A673 (cell line): ENCODE measurements at places on chromosomes 4 and X. TPM values are rescaled to one million over a fixed set of nuclear protein-coding genes. Genes with fewer than 3 reads are reported as not detected.

GRCh38 chr4:76430519-76431388 lies 4.3 kb upstream of the SHROOM3 start:
- no peak overlapping the region for H3K27ac ChIP-seq
- peak; percentile 59 for DNase-seq
- H3K36me3 ChIP-seq: no peaks in the 10 kb centered on the region
- no peaks in the 10 kb centered on the region for H3K27me3 ChIP-seq

- no peaks in the 10 kb centered on the region for H3K27me3 ChIP-seq
- H3K4me1 ChIP-seq: peaks cover 26% of the 10 kb centered on the region
- H3K36me3 ChIP-seq: peaks cover 60% of the 10 kb centered on the region
- peak; percentile 45 for DNase-seq
- H3K4me3 ChIP-seq: no peak overlapping the region
These were observed 56.2 kb downstream of the CLDN22 start for GRCh38 chr4:183263787-183264386.

- H3K4me1 ChIP-seq: no peaks in the 10 kb centered on the region
- H3K4me3 ChIP-seq: no peak overlapping the region
- H3K27ac ChIP-seq: no peak overlapping the region
These were observed 46.3 kb upstream of the LEF1 start for GRCh38 chr4:108215055-108215454.

DNA sequence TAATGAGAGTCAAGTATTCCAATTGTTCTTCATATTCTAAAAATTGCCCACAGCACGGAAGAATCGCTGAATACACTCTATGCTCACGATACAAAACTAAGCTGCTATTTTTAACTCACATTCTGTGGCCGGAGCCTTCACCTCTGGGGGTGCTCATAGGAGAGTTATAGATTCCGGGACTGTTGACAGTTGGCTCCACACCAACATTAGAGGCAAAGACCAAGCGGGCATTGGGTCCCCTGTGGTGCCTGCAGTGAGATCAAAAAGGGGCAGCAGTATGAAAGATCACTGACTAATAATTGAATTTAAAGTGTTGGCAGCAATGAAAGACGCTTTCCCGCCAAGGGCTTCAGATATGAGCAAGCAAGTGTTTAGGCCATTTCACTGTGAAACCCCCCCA lies 146.0 kb downstream of the TMEM144 start:
- no peak overlapping the region for H3K4me3 ChIP-seq
- no peaks in the 10 kb centered on the region for H3K4me1 ChIP-seq
- peaks cover 10% of the 10 kb centered on the region for H3K27me3 ChIP-seq
- H3K27ac ChIP-seq: no peak overlapping the region
- H3K36me3 ChIP-seq: no peaks in the 10 kb centered on the region

DNA sequence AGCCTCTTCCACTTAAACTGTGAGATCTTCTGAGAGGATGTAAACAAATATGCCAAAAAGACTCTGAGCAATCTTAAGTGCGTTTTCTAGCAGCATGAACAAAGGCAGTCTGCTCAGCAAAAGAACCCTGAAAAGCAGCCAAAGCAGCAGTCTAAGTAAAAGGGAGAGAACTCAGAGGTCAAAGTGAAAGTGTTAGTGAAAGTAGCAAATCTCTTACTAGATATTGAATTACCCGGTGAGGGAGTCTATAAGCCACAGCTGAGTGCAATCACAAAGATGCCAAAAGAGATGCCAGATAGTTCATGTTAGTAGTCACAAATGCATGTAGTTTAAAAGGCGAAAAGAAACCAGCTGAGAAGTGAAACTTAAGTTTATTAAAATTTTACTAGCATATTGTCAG lies 7.9 kb upstream of the GNRHR start:
- DNase-seq: no peak
- H3K27me3 ChIP-seq: no peaks in the 10 kb centered on the region
- H3K4me3 ChIP-seq: no peak overlapping the region
- no peak overlapping the region for H3K27ac ChIP-seq
- H3K4me1 ChIP-seq: no peaks in the 10 kb centered on the region

DNA sequence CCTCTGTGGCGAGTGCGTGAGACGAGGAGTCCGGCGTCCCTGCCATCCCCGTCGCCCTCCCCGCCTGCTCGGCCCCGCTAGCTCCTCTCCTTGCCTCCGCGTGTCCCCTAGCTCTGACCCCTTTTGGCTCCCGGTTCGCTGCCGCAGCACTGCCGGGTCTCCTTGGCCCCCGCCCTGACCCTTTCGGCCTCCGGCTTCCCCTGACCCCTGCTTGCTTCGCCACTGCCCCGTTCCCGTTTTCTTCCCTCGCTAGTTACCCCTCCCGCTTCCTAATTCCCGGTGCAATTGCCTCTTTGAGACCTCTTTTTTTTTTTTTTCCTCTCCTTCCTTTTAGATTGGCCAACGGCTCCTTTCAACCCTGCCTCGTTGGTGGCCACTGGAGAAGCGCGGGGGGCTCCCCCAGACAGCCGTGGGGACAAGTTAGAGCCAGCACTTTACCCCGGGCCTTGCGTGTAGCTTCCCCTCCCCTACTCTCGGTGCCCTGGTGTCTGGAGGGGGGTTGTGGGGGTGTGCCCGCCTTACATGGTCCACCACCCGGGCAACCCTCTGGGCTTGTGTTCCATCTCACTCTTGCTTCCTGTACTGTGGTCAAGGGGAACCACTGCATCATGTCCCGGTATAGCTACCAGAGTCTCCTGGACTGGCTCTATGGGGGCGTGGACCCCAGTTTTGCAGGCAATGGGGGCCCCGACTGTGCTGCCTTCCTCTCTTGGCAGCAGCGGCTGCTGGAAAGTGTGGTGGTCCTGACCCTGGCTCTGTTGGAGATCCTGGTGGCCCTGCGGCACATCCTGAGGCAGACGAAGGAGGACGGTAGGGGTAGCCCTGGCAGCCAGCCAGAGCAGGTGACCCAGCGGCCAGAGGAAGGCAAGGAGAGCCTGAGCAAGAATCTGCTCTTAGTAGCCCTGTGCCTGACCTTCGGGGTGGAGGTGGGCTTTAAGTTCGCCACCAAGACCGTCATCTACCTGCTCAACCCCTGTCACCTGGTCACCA lies 548 bp downstream of the TMEM164 start:
- peak overlapping the region; percentile 78 for H3K27ac ChIP-seq
- peak overlapping the region; percentile 58 for H3K4me3 ChIP-seq
- peak; percentile 11 for DNase-seq
- H3K27me3 ChIP-seq: no peaks in the 10 kb centered on the region
- H3K36me3 ChIP-seq: no peaks in the 10 kb centered on the region
- peaks cover 4% of the 10 kb centered on the region for H3K4me1 ChIP-seq

DNA sequence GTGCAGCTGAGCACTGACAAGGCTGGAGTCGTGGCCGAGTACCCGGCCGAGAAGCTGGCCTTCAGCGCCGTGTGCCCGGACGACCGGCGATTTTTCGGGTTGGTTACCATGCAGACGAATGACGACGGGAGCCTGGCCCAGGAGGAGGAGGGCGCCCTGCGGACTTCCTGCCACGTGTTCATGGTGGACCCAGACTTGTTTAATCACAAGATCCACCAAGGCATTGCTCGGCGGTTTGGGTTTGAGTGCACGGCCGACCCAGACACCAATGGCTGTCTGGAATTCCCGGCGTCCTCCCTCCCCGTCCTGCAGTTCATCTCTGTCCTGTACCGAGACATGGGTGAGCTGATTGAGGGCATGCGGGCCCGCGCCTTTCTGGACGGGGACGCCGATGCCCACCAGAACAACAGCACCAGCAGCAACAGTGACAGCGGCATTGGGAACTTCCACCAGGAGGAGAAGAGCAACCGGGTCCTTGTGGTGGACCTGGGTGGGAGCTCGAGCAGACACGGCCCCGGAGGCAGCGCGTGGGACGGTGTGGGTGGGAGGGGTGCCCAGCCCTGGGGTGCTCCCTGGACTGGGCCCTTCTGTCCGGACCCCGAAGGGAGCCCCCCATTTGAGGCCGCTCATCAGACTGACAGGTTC lies 24.3 kb downstream of the RGS12 start:
- H3K4me3 ChIP-seq: no peak overlapping the region
- no peaks in the 10 kb centered on the region for H3K27me3 ChIP-seq
- no peak overlapping the region for H3K27ac ChIP-seq
- peaks cover 23% of the 10 kb centered on the region for H3K4me1 ChIP-seq
- peaks cover 9% of the 10 kb centered on the region for H3K36me3 ChIP-seq

- no peak for DNase-seq
- H3K27ac ChIP-seq: no peak overlapping the region
- no peaks in the 10 kb centered on the region for H3K27me3 ChIP-seq
- no peaks in the 10 kb centered on the region for H3K4me1 ChIP-seq
- H3K36me3 ChIP-seq: no peaks in the 10 kb centered on the region
- H3K4me3 ChIP-seq: no peak overlapping the region
These were observed 38.9 kb downstream of the ANXA10 start for GRCh38 chr4:168131196-168131595.

DNA sequence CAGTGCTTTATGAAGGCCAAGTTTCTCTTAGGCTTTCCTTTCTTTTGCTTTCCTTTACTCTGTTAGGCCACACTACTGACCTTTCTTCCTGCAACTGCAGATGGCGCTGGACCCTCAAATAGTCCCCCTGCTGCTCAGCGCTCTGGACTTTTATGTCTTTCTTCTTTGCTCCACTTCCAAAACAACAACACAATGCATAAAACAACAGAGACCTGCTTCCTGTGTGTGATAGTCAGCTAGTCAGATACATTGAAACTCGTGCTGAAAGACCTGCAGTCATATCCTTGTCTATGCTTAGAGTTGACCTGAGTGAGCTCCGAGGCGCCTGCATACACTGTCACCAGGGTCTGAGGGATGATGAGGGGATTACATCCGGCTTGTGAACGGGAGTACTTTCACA lies 108.9 kb upstream of the TEX13D start:
- H3K27me3 ChIP-seq: no peaks in the 10 kb centered on the region
- H3K27ac ChIP-seq: no peak overlapping the region
- peaks cover 30% of the 10 kb centered on the region for H3K4me1 ChIP-seq
- DNase-seq: peak; percentile 57
- H3K4me3 ChIP-seq: no peak overlapping the region
- no peaks in the 10 kb centered on the region for H3K36me3 ChIP-seq

GRCh38 chr4:152009031-152009670 lies 248.3 kb upstream of the GATB start:
- H3K4me3 ChIP-seq: no peak overlapping the region
- DNase-seq: no peak
- H3K4me1 ChIP-seq: no peaks in the 10 kb centered on the region
- H3K27me3 ChIP-seq: no peaks in the 10 kb centered on the region
- H3K27ac ChIP-seq: no peak overlapping the region
- no peaks in the 10 kb centered on the region for H3K36me3 ChIP-seq

DNA sequence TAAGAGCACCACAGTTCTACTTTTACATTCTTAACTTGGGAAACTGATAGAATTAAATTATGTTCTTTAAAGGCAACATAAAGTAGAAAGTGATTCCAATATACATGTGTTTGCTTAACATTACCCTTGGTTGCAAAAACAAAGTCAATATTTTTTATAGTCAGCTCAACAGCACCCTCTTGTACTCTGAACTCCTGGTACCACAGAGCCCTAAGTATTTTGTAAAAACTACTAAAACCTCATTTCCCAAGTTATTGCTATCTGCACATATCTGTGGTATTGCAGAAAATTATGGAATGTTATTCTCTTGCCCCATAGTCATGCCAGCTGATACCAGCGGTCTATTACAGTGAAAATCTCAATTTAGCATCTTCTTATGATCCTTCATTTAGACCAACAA lies 2.9 kb downstream of the KIF4A start:
- H3K4me3 ChIP-seq: peak overlapping the region; percentile 59
- H3K36me3 ChIP-seq: peaks cover 4% of the 10 kb centered on the region
- H3K4me1 ChIP-seq: peaks cover 2% of the 10 kb centered on the region
- no peak overlapping the region for H3K27ac ChIP-seq

DNA sequence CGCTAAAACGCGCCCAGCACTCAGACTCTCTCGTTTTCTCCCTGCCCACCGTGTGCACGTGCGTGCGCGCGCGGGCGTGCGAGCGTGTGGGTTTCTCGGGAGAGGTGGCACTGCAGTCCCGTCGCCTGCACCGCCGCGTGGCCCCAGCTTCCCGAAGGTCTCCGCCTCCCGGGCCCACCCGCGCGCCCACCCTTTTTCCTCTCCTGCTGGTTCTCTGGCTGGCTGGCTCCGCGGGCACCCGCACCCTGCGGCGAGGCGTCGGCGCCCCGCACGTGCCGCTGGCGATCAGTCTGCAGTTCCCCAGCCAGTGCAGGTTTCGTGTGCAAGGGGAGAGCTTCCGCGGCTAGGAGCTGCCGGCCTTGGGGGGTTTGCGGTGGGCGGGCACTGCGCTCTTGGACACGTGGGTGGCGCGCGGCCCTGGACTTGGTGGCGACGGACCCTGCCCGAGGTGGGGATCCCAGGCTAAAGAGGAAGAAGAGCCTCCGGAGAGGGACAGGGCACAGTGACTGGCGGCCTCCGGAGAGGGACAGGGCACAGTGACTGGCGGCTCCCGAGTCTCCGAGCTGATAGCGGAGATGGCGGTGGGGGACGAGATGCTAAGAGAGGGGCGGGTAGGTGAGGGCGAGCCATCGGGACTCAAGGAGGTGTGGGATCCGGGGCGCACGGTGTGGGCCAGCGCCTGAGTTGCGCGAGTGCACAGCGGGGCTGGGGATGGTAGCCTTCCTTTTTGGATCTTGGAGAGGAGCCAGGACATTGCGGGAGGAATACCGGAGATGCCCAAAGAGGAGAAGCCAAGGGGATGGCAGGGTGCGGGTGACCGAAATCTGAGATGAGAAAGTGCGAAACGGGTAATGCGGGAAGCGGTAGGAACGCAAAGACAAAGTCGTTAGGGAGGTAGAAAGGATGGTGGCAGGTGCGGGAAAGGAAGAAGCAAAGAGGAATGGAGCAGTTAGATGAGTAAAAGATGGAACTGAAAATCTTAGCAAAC lies at the start of gene FAM184B:
Gene FAM184B (minus strand): TSS at position 322 of the 988 bp plus-strand sequence. CDS start 322 bp downstream, outside the sequence.
- H3K27ac ChIP-seq: no peak within 1 kb of the TSS
- peaks cover 14% of the 10 kb centered on the region for H3K4me1 ChIP-seq
- peaks cover 24% of the 10 kb centered on the region for H3K27me3 ChIP-seq
- peak; percentile 59 for DNase-seq
- H3K36me3 ChIP-seq: no peaks in the 10 kb centered on the region

- H3K4me1 ChIP-seq: peaks cover 4% of the 10 kb centered on the region
- DNase-seq: no peak
- no peak overlapping the region for H3K4me3 ChIP-seq
- no peaks in the 10 kb centered on the region for H3K27me3 ChIP-seq
These were observed 202.9 kb upstream of the NPY2R start for GRCh38 chr4:155005395-155006090.

- H3K36me3 ChIP-seq: no peaks in the 10 kb centered on the region
- H3K4me3 ChIP-seq: no peak overlapping the region
- no peaks in the 10 kb centered on the region for H3K27me3 ChIP-seq
- no peaks in the 10 kb centered on the region for H3K4me1 ChIP-seq
- DNase-seq: no peak
These were observed 93.8 kb upstream of the HELT start for GRCh38 chr4:184924516-184924915.

DNA sequence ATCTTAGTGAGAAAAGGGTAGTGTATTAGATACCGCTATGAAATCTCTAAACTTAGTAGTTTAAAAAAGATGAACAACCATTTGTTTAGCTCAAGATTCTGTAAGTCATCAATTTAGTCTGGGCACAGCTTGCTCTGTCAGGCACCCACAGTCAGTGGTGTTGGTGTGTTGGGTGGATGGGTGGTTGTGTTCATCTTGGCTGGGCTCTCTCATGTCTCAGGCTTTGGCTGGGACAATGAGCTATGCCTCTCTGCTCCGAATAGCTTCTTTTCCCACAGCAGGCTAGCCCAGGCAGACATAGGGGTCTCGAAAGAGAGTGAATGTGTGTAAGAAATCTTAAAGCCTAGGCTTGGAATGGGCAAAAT lies 127.0 kb upstream of the GATB start:
- no peaks in the 10 kb centered on the region for H3K27me3 ChIP-seq
- H3K4me1 ChIP-seq: no peaks in the 10 kb centered on the region
- H3K36me3 ChIP-seq: no peaks in the 10 kb centered on the region
- no peak overlapping the region for H3K4me3 ChIP-seq
- DNase-seq: no peak

Gene XAGE1B
- 77.5 and 114 TPM in 2 replicates for total RNA-seq

Gene GYPA
- total RNA-seq: not detected in 2 replicates

Gene F11
- total RNA-seq: 0.24 TPM in 1 of 2 replicates, not detected in the other

Gene DNAAF6
- total RNA-seq: not detected in 2 replicates

Gene GRIA2
- total RNA-seq: 0.32 and 0.42 TPM in 2 replicates

Gene TEX13B
- total RNA-seq: not detected in 2 replicates

Gene PPID
- 79.4 and 87.6 TPM in 2 replicates for total RNA-seq

Gene TXK
- 1.4 and 2.0 TPM in 2 replicates for total RNA-seq

Gene MTNR1A
- total RNA-seq: 1.2 and 3.0 TPM in 2 replicates
